ENCODE measurements at places on chromosomes 6 and 20.

DNA sequence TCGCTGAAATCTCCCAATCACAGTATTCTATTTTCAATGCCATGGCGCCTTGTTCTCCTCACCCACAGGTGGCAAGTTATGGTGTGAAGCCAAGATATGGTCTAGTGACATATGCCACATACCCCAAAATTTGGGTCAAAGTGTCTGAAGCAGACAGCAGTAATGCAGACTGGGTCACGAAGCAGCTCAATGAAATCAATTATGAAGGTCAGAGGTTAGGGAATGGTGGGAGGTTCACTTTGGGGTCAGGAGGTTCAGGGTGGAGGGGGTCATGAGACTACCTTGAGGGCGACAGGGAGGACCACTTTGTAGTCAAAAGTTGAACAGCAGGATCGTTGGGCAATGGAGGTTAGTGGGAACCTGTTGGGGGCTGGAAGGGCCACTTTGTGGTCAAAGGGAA is 2.4 kb downstream of the CFB start:
- no peak for DNase-seq

GRCh38 chr20:57013741-57014140 is 252.7 kb downstream of the BMP7 start:
- no peak for DNase-seq

DNA sequence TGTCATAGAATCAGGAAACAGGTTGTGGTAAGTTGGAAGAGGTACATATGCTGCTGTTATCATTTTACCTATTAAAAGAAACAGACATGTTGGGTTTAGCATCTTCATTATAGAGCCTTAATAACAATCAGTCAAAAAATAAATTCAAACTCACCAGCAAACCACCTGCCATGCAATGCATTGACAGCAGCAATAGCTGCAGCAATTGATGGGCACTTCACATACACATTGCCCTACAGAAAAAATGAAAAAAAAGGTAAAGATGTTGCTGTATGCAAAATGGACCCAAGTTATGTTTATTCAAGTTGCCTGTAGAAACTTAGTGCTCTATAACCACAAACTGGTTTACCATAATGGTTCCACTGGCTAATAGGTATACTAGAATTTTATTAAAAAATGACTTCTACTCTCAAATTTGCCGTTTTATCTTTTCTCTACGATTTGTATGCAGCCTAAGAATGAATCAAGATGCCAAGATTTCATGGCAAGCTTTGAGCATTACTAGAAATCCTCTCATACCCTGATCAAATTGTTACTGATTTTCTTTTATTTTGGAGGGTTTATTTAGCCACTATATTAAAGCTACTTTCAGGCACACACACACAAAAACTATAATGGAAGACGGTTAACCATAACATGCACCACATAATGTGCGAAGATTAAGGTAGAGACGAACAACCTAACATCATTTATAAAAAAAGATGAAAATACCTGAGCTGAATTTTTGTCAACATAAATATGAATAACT is 5.5 kb downstream of the ROMO1 start:
- DNase-seq, result no peak

DNA sequence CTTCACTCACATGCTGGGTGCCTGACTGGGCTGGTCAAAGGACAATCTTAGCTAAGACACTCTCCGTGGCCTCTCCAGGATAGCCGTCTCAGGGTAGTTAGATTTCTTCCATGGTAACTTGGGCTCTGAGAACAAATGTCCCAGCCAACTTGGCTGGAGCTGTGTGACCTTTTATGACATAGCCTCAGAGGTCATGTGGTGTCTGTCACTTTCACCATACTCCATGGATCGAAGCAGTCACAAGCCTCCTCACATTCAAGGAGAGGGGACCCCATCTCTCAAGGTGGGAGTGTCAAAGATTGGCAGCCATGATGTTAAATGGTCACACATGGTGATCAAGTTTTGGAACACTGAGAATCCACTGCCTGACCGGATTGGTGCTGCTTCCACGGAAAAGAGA is 190.9 kb upstream of the SUPT3H start:
- no peak for DNase-seq

DNA sequence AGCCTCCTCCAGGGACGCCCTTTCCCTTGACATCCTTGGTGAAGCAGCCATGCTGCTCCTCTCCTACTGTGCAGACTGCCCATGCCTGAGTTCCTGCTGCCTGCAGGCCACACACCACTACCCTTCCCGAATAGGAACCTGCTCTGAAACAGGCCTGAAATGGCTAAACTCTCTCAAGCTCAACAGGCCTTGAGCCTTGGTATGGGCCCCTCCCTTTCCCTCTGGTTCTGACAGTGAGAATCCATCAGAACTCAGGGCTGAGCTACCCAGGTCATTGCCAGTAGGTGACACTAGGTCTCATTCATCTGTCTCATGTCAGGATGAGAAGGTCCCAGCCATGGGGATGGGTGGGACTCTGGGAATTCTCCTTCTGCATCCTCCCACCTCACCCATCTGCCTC is 25.7 kb downstream of the RAET1L start:
- no peak for DNase-seq

DNA sequence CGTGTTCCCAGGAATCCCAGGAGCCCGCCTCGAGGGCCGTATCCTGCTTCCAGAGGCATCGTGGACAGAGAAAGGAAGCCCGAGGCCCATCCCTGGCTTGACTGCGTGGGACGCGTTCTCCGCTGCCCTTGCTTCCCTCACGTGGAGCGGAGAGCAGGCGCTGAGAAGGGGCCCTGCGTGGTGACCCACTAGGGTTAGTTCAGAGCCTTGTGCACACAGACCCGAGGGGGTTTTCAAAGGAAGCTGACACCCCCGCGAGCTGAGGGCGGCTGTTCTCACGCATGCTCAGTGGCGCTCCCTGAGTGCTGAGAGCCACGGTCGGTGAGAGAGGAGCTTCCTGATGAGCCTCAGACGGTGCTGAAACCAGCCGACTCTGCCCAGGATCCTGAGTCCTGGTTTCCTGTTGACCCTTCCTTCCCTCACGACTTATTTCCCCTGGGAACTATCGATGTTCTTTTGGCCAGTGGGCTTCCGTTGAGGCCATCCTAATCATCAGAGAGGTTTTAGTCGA is 28.9 kb upstream of the CCR6 start:
- no peak for DNase-seq

DNA sequence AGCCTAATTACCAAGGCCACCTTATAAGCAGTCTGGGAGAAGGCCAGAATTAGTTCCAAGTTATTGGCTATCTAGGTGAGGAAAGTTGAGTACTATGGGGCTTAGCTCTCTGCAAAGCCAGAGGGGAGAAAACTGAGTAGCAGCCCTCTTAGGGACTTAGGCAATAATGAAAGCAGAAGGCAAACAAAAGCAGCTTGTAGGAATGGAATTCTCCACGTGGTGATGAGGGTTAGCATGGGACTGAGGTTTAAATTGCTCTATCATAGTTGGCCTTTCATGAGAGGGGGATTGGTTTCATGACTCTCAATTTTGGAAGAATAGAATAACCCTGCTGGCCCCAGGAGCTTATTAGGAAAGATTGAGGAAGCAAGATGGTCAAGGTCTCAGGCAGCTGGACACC is 7.0 kb upstream of the UBE2J1 start:
- no peak for DNase-seq

GRCh38 chr6:99295276-99295675 is 54.2 kb downstream of the FAXC start:
- no peak for DNase-seq

- DNase-seq, result no peak
Measured at GRCh38 chr20:9458138-9458796, 56.1 kb upstream of the LAMP5 start.

GRCh38 chr6:166589337-166589731 is 2.9 kb upstream of the RAMACL start:
- DNase-seq, result no peak

GRCh38 chr6:45365036-45365435 is 12.7 kb downstream of the SUPT3H start:
- DNase-seq, result no peak

DNA sequence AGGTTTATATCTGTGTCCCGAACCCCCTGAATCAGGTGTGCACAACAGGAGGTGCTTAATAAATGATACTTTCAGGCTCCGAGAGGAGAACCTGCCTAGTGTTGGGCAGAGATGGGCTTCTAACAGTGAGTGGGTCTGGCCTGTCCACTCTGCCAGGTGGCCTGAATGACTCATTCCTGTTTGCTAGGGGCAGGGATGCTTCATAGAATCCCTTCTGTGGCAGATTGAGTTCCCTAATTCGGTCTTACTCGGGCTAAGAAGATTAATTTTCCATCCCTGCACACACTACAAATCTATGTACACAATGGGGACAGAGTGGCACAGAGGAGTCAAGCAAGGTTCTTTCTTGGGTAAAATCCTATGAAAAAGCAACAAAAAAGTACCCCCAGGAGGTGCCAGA is 19.8 kb downstream of the SDC4 start:
- no peak for DNase-seq

DNA sequence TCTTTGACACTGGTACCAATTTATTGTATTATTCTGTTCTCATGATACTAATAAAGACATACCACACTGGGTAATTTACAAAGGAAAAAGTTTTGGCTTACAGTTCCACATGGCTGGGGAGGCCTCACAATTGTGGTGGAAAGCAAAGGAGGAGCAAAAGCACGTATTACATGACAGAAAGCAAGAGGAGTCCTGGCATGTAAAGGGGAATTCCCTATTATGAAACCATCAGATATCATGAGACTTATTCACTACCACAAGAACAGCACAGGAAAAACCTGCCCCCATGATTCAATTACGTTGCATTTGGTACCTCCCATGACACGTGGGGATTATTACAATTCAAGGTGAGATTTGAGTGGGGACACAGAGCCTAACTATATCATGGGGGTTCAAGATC is 43.4 kb downstream of the SLC22A2 start:
- no peak for DNase-seq

DNA sequence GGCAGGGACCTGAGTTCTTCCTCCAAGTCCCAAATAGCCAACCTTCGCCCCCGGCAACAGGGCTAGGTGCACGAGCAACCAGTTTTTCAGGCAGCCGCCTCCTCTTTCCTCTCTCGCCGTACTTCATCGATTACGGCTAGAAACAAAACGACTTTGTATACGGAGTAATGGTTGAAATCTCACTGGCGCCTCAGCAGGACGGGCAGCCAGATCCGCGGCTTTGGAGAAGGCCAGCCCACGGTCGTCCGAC is 333 bp upstream of the SMIM13 start:
- no peak for DNase-seq

GRCh38 chr20:33277471-33278441 is 5.3 kb upstream of the BPIFB1 start:
- DNase-seq, result no peak
